Stimulated activated CD4-positive, alpha-beta T cell treated with anti-CD3 and anti-CD28 coated beads, Interleukin-1b, Interleukin-23, amount 100 ng/mL, for 1 hour (primary cell): ENCODE measurements at places on chromosomes 4 and X.

DNA sequence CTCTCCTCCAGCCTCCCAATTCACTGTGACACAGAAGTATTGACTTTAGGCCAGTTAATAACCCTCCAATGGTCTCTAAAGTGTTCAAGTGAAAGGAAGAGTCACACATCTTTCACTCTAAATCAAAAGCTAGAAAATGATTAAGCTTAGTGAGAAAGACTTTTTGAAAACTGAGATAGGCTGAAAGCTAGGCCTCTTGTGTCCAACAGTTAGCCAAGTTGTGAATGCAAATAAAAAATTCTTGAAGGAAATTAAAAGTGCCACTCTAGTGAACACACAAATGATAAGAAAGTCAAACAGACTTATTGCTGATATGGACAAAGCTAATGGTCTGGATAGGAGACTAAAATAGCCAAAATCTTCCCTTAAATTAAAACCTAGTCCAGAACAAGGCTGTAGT, 687.2 kb downstream of the TRIML1 start:
- DNase-seq, result no peak

DNA sequence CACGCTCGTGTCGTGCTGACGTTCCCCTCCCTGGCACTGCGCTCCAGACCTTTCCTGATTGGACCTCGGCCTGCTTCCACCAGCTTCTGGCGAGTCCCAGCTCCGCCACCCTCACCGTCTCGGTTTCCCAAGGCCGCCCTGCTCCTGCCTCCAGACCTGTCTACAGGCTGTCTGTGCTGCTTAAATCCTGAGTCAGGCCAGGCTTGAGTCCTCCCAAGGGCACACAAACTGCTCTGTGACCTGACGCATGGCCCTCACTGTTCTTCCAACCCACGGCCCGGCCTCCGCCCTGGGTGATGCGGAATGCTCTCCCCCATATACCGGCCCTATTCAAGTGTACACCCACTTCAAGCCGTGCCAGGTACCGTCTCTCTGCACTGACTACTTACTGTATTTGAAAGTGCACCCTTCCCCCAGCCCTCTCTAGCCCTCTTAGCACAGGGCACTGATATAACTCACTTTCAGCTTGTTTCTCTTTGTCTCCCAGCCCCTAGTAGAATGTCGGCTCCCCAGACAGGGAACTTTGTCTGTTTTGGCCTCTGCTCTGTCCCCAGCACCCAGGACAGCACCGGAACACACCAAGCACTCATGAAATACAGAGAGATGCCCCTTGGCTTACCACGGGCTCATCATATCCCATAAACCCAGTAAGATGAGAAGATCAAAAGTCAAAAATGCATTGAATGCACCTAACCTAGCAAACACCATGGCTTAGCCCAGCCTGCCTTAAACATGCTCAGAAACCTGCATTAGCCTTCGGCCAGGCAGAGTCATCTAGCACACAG, 63.1 kb upstream of the AFAP1 start:
- no peak for DNase-seq

DNA sequence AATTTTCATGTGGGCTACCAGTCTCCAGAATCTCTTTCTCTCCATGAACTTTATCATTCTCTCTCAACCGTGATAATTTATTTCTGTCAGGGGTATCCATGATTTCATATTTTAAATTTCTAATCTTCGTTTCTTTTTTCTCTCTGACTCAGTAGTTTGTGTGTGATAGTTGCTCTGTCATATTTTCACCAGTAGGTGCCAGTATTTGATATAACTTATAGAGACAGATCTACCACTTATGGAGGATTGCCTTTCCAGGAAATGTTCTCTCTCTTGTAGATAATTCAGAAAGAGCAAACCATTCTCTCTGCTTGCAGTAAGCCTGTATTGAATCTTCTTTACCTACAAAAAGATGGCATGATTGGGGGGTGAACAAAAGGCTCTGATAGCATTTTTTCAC, 79.3 kb upstream of the DYNLT3 start:
- DNase-seq, result no peak

DNA sequence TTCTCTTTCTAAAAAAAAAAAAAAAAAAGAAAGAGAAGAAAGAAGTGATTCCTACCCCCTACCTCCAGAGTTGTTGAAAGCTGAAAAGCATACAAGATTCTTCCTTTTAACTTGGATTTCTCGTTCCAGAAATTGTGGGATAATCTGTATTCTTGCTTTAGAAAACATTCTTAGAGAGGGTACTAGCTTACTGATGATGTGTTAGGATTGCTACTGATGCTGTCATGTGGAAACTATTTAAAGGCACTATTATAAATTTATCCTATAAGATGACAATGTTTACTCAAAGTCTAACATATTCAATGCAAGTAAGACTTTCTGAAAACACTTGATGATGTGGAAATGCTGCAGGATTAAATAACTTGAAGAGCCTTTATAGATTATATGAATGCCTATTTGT, 204.0 kb upstream of the PUDP start:
- no peak for DNase-seq

DNA sequence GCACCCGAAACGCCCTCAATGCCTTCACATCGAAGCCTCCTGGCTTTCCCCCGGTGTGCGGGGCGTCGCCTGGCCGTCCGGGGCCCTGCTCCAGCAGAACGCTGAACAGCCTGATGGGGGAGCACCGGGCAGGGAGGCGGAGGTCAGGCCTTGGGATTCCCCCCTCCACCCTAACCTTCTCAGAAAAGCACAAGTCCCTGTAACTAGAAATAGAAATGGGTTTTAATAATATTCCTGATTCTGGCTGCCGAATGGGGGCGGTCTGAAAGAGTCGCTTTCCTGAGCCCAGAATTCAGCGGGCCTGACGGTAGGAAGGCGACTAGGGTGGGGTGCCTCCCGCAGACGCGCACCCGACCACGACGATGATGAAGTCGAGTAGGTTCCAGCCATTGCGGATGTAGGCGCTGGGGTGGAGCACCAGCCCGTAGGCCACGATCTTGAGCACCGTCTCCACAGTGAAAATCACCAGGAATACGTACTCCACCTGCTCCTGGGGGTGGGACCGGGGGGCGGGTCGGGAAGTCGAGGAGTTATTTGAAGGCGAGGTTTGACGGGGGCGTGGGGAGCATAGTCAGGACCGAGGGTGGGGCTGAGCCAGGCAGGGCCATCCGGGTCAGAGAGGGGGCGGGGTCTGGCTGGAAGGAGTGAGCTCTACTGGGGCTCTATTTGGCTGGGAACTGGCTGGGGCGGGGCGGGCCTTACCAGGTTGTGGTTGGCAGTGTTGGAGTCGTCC, 2.5 kb downstream of the CACNA1F start:
- DNase-seq, result peak; percentile 1

DNA sequence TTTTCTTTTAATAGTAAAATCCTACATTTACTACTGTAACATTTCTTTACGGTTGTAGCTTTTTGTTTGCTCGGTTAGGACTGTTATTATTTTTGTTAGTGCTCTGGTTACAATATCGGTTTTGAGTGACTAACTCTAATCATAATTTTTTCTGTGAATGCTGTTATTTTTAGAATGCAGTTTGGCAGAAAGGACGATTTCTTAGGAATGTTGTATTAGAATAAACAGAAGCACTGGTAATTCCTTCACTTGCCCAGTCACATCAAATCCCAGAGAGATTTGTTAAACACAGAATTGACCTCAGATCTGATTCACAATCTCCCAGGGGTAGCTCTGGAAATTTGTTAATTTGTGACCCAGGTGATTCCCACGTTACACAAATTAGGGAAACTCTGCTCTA, 21.7 kb downstream of the DDIT4L start:
- DNase-seq, result no peak

DNA sequence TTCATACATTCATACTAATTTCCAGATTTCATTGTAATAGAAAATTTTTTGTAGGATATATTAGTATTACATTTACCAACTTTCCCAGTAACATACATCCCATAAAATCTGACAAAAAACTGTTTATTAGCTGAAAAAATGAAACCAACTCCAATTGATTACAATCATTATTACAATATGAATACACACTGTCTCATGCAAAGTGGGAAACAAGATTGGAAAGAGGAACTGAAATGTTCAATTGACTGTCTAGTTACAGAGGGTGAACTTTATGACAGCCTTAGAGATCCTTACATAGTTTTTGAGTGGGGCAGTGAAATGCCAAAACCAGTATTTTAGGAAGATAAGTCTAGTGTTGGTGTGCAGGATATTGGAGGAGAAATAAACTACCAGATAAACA, 2.3 kb upstream of the AMBN start:
- no peak for DNase-seq

- no peak for DNase-seq
These were observed 38.5 kb upstream of the TAPT1 start for GRCh38 chr4:16264798-16265197.

- no peak for DNase-seq
These were observed 839 bp downstream of the STK26 start for GRCh38 chrX:132023896-132024386.
